Stomach (tissue), 19 donors: ENCODE measurements at places on chromosomes 3 and 15. TPM values are rescaled to one million over a fixed set of nuclear protein-coding genes. Genes with fewer than 3 reads are reported as not detected.

Gene MELTF
- 4.4 TPM for total RNA-seq

Gene KBTBD12
- total RNA-seq, result 1.4 TPM

DNA sequence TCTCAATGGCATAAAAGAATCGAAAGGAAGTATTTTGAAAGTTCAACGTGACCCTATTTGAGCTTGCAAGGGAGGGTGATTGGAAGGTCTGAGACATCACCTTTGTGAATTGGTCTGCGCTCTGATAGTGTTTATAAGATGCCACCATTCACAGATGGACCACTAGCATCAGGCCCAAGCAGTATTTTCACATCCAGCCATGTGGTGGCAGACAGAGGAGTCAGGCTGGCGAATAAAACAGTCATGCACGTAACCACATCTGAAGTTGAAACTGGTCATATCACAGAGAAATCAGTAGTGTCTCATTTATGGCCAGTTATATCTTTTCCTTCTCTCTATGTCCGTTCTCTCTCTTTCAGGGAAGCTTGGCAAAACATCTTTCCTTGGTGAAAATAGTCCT lies 170.1 kb upstream of the ONECUT1 start:
- no peak for DNase-seq

DNA sequence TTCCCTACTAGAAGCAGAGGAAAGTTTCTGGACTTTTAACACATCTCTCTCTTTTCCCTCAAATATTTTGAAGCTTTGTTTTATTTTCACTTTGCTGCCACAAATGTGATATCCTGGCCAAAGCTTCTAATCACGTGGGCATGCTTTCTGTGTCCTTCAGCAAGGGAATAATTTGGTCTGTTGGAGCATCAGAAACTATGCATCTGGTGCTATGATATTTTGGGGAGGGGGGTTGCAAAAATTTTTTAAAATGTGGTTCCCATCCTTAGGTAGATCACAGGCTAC lies 254.2 kb downstream of the GAP43 start:
- DNase-seq, result no peak

GRCh38 chr3:90055666-90056065 lies 948.2 kb downstream of the EPHA3 start:
- DNase-seq, result no peak

DNA sequence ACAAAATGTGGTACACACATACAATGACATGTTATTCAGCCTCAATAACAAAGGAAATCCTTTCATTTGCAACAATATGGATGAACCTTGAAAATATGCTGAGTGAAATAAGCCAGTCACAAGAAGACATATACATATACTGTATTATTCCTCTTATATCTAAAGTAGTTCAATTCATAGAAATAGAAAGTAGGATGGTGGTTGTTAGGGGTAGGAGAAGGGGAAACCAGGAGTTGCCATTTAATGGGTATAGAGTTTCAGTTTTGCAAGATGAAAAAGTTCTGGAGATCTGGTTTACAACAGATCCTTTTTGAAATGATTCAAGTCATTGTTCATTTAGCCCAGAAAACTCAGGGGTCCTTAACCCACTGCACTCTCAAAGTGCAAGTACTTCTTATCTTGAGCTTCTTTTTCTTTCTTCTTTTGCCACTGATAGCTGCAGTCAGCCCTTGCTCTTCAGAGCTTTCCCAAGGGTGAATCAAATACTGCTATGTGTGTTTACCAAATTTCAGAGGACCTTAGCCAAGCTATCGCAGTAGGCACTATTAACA lies 208.0 kb upstream of the EOMES start:
- no peak for DNase-seq

DNA sequence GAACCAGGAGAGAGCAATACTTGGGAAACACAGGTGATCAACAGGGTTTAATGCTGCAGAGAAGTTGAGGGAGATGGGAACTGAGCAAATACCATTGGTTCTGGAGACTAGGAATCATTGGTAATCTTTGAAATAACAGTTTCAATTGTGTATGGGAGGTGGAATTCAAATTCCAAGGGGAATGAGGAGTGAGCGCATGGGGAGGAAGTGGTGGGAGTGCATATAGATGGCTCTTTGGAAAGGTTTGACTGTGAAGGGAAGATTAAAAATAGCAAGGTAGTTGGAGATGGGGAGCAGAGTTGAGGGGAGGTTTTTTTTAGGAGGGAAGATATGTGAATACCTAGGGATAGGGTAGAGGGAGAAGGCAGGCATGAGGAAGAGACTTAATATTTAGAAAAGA lies 51.1 kb upstream of the ROPN1 start:
- DNase-seq, result no peak

Gene MED12L
- total RNA-seq, result 2.9 TPM

DNA sequence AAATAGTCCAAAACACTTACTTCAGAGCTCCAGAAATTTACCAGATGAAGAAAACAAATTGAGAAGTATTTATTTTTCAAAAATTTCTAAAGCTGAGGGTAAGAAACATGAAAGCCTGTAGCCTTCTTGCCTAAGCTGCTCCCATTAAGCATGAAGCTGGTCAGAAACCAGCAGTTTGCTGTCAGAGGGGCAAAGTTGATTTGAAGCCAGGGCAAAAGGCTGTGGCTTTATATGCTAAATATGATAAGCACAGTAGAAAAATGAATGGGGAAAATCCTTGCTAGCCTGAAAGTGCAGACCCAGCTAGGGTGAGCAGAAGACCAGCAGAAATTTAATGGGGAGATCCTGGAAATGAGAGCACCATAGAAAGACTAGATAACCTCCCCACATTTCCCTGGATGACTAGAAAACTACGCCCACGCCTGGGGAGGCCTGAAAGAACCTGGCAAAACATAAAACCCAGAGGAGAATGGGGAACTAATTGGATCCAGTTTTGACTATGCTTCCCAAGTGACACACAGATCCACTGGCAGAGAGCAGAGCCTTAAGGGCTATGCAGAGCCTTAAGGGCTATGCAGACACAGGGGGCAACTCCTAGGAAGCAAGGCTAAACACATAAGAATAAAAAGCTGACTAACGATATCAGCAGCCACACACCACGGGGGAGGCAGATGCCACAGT lies 43.0 kb upstream of the HEG1 start:
- DNase-seq, result no peak

Gene MKRN3
- not detected for total RNA-seq

Gene PARP3
- total RNA-seq, result 31.4 TPM

- DNase-seq, result no peak
These were observed 1.2 kb downstream of the TRIM71 start for GRCh38 chr3:32818970-32819511.

Gene VWA5B2
- under 0.01 TPM for total RNA-seq

- DNase-seq, result no peak
These were observed 102.0 kb downstream of the CMSS1 start for GRCh38 chr3:99919694-99920093.

GRCh38 chr3:40715551-40715950 lies 190.8 kb downstream of the ZNF621 start:
- no peak for DNase-seq

DNA sequence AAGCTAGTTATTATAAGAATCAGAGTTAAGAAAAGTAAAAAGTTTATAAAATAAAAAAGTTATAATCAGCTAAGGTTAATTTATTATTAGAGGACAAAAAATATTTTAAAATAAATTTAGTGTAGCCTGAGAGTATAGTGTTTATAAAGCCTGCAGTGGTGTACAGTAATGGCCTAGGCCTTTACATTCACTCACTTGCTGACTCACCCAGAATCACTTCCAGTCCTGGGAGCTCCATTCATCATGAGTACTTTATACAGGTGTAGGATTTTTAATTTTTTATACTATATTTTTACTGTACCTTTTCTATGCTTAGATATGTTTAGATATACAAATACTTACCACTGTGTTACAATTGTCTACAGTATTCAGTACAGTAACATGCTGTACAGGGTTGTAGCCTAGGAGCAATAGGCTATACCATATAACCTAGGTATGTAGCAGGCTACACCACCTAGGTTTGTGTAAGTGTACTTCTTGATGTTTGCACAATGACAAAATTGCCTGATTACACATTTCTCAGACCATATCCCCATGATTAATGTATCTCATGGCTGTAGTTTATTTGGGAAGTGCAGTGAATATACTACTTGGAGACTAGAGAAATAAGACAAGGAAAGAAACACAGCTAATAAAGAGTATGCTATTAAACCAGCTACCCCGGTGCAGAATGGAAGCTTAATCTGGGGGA lies 101.9 kb upstream of the GALNT15 start:
- no peak for DNase-seq
